ENCODE measurements at places on chromosomes 4 and X.

- no peak for DNase-seq
Measured at GRCh38 chr4:87624698-87625097, 16.4 kb downstream of the DSPP start.

DNA sequence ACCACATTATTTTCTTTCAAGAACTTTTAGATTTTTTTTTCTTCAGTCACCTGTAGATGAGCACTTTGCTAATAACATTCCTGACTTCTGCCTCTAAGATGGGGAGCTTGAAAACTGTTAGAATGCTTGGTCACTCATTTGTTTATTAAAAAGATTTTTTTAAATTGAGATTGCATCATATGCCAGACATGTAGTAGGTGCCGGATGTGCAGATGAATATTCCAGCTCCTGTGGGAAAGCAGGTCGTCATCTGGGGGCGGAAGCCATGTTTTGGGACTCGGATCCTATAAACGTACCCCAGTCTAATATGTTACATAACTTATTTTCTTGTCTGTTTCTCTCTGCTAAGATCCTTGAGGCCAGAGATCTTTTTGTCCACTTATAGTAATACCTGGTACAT is 236.8 kb downstream of the ARHGAP10 start:
- DNase-seq = no peak

DNA sequence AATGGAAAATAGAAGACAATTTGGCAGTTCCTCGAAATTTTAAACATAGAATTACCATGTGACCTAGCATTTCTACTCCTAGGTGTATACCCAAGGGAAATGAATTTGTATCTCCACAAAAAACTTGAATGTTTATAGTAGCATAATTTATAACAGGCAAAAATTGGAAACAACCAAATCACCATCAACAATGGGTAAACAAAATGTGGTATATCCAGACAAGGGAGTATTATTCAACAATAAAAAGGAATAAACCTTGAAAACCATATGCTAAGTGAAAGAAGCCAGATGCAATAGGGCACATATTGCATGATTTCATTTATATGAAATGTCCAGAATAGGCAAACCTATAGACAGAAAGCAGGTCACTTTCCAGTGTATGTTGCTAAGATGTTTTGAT is 83.8 kb downstream of the SNX25 start:
- no peak for DNase-seq

DNA sequence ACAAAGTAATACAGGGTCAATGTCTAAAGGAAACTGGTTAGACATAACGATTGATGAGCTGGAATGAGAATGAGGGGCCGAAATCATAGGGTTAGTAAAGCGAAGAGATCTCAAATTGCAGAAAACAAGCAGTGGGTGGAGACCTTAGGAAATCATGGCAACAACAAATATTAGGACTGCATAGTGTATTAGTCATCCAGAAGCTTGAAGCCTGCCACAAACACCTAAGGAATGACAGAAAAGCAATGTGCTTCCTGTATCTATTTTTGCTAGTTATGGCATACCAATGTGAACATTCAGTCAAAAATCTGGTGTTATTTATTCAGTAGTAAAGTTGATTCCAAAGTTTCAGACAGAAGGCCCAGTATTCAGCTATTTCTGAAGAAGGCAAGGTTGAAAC is 410.9 kb upstream of the CT83 start:
- DNase-seq = no peak

GRCh38 chr4:8331575-8331955 is 62.0 kb downstream of the HTRA3 start:
- no peak for DNase-seq

GRCh38 chrX:19715711-19716638 is 171.4 kb downstream of the SH3KBP1 start:
- no peak for DNase-seq

DNA sequence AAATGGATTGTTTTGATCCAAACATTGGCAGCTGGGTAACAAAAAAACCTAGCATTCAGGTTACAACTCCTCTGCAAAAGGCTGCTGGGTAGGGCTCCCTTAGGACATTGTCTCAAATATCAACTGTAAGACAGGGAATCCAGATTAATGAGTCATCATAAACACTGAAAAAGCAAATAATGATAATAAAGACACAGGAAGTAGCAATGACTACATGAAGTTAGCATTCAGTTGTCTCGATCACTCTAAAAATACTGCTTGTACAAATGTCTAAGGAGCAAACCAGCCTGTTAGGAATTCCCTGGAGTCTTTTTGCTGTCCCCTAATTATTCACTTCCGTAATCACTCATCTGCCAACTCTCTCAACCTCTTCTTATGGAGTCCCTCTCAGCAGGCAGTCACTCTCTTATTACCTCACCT is 259.2 kb downstream of the GPC3 start:
- DNase-seq = no peak

- DNase-seq = no peak
Measured at GRCh38 chrX:57137501-57137900, 304 bp upstream of the SPIN2A start.

DNA sequence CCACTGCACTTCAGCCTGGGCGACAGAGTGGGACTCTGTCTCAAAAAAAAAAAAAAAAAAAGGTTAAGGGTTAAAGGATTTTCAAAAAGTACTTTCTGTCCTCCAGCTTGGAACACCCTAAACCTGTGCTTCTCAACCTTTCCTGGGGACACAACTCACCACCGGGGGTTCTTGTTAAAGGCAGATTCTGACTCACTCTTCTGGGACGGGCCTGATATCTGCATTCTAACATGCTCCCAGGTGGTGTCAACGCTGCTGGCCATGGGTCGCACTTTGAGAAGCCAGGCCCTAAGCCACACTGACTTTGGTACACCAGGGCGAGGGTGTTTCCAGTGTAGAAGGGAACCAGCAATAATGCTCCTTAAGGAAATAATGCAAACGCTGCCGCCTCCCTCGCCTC is 46.1 kb downstream of the AFAP1 start:
- no peak for DNase-seq

DNA sequence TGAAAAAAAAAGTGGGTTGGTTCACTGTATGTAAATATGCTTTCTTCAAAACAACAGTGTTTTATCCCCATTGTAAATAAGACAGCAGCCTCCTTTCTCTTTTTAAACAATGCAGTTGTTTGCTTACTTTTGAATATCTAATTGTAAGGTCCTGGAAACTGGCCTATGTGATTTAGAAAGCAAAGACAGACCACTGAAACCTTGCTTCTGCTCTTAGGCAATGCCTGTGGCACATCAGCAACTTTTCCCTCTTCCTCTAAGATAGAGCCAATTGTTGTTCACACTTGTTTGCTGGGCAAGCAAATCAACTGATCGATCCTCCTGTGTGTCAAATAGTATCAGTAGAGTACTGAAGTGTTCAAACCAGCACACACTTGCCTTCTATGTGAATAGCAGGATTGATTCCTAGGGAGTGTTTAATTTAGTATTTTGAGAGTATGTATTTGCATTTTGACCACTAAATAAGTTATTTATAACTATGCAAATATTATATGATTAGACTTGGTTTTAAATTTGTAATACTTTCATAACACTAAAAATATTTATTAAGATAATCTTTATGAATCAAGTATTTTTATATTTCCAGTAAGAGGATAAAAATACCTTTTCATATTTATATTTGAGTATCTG is 55.4 kb upstream of the GRPR start:
- DNase-seq = no peak

Measured in CD4-positive, alpha-beta T cell treated with Interleukin-21 for 1 hour (primary cell).